ENCODE measurements at places on chromosomes 12 and 14.

DNA sequence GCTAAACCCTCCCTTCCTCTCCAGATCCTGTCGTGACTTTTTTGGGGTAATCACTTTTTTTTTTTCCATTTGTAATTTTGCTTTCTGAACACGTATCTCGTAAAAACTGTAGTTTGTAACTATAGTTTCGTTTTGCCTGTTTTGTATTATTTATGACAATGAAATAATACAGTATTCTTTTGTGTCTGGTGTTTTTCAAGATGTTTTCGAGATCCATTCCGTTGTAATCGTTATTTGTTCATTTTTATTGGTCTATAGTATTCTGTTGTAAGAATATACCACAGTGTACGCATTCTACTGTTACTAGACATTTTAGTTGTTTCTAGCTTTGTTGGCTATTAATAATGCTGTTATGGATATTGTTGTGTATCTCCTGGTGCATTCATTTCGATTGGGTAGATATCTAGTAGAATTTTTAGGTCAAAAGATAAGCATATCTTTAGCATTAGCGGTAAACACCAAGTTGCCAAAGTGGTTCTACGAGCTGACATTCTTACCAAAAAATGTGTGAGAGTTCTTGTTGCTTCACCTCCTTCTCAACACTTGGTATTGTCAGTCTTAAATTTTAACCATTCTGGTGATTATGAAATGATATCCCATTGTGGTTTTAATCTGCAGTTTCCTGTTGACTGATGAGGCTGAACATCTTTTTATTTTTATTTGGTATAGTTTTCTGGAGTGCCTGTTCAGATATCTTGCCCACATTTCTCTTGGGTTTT is 92.3 kb upstream of the EVL start:
- no peak for DNase-seq

DNA sequence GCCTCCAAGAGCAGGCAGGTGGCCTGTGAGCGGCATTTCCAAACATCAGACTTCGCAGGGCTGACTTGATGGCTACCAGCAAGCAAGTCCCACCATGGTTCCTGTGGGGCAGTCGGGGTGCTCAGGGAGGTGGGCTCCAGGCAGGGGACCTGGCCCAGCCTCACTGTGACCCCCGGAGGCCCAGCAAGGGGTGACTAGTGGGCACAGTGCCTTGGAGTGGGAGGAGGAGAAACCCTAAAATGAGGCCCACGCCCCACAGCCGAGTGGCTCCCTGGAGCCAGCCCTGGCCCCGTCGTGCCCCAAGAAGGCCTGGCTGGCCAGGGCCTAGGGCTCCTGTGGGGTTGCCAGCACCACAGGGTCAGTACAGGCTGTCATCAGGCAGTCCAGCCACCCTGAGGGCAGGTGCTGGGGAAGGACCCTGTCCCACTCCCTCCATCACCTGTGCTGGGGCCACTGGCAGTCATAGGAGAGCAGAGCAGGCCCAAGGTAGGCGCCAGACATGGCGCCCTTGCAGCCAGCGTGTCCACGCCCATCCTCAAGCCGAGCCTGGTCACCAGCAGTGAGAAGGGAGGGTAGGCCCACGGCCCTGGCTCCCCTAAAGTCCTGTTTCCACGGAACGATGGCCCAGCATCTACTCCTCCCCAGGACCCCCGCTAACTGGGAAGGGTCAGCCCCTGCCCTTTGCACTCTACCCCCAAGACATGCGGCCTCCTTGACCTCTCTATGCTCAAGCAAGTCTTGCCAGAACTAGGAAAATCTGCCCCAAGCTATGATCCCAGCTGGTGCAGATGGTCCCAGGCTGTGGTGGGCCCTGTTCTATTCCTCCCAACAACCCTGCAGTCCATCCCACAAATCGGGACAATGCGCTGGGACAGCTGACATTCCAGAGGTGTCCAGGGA is 144.2 kb upstream of the C14orf180 start:
- DNase-seq = no peak

DNA sequence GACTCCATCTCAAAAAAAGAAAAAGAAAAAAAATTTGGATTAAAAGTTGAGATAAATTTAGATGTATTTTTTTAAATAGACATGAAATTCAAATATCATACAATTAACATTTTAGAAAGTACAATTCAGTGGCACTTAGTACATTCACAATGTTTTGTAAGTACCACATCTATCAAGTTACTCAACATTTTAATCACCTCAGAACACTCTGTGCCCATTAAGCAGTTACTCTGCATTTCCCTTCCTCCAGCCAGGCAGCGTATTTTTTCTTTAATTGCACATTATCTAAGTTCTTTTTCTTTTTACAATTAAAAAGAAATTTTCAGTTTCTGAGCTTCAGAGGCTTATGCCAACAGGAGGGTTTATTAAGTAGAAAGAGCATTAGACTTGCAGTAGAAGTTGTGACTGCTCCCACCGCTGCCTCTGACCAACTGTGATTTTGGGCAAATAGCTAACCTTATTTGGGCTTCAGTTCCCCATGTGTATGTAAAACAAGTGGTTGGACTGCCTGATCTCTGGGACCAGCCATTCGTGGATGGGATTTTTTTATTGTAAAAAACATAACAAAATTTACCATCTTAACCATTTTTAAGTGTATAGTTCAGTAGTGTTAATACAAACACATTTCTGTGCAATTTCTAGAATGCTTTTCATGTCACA is 65.7 kb downstream of the WNK1 start:
- DNase-seq = no peak

DNA sequence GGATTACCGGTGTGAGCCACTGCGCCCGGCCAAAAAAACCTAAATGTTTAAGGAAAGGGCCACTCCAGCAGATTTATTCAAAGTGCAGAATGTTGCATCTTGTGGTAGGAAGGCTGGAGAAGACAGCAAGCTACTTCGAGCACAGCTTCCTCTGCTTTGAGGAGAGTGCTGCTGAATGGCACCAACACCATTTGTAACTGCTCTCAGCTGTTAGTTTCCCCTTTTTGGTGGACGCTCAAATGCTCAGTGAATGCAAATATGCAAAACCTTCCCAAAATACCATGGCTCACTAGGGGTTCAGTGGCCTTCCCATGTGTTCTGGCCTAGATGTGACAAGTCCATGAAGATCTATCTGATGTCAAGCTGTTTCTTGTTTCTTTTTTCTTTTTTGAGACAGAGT is 2.9 kb upstream of the TDRD9 start:
- DNase-seq = no peak

GRCh38 chr14:72480464-72481243 is 413.2 kb downstream of the DPF3 start:
- DNase-seq = no peak

DNA sequence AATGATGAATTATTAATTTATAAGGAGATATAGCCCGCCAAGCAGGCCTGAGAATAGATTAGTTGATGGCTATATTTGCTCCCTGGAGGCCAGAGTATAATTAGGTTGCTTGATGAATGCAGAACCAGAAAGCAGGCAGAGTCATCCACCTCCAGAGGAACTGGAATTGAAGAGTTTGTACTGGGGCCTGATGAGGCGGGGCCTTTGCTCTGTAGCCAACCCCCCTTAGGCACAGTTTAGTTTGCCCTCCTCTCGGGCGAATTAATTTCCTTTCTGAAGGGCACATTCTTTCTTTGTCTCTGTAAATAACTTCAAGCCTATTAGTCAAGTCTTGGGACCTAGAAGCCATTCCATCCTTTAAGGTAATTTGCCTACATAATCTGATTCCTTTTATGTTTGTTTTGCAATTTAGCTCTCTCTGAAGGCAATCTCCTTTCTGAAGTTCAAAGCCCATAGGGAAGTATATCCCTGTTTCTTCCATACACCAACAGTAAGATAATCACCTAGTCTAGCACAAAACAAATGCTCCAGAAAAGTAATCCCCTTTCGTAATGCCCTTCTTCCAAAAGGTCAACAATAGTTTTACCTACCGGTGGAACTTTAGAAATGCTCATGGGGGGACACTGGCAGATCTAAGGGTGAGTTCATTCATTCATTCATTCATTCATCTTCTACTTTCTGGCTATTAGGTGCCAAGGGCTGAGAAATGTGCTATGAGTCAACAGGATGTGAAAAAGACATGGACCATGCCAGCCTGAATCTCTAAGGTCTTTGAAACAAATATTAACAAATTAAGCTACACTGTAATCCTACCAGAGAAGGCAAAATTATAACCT is 84.8 kb upstream of the NUDT4 start:
- DNase-seq = no peak

DNA sequence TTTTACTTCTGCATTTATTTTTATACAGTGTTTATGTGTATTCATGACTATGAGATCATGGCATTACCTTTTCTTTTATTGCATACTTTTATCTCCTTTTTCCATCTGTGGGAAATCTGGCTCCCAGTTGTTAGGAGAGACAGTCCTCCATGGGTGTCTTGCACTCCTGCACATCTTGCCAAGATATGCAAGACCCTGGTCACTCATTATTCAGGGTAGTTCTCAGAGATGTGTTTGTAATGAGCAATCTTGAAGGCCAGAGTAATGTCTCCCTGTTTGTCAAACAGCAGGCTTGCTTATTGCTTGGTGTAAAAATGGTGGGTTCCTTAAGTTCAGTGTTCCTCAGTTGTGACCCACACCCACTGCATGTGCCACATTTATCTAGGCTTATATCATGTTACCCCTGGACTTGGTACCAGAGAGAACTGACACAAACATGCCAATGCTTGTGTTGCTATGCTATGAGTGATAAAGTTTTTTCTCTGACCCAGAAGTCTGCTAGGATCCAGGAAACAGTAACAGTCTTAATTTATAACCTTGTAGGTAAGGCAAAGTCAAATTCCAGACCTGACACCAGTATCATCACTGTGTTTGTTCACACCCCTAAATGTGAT is 36.8 kb downstream of the PPHLN1 start:
- no peak for DNase-seq

DNA sequence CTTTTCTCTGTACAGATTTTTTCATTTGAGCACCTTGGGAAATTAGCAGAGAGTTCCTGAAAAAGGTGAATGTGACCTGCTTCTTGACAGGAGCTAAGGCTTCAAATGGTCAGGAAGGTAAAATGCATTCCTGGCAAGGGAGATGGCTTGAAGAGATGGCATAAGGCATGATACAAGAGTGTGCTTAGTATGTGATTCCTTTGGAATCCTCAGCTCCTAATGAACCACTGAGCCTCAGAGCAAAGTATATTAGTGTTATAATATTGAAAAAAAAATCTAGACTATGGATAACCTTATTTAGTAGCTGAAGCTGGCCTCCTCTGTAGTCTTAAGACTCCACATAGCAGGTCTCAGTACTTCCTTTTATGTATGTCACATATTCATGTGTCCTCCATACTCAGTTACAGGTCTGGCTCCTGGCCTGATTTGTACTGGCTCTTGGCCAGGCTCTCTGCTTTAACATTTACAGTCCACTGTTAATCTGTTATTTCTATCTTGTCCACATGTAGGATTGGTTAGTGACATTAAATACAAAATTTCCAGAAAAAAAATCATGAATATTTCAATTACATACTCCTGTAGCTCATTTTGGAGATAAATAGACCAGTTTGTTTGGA is 17.9 kb downstream of the TOGARAM1 start:
- DNase-seq = no peak

DNA sequence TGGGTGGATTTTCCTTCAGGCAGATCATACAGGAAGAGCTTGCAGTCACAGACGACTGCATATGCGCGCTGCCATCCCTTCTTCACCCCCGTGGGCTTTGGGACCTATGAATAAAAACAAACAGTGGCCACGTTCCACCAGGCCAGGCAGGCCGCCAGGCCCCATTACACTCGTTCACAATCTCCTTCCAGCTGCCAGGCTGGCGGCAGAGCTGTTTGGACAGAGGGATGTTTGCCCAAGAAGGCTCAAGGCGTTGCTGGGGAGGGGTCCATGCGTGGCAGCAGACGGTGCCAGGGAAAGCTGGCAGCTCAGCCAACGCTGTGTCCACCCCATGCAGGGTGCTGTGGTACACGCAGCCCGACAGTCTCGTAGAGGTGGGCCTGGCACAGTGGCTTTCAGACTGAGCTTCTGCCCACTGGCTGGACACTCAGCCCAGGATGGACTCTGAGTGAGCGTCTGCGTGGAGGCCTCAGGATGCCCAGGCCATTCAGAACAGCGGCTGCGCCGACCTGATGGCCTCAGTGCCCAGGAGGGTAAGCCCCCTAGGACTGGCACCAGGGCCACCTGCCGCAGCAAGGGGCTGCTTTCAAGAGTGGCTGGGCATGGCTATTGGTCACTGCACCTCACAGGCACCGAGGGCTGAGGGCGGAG is 27.5 kb downstream of the AMN start:
- DNase-seq = no peak

GRCh38 chr12:18222699-18223098 is 38.6 kb upstream of the PIK3C2G start:
- DNase-seq = no peak

- DNase-seq = no peak
Measured at GRCh38 chr14:42750771-42751170, 1144.1 kb downstream of the LRFN5 start.

- no peak for DNase-seq
Measured at GRCh38 chr14:59229653-59230406, 41.4 kb downstream of the DAAM1 start.

GRCh38 chr12:71250166-71250565 is 92.4 kb upstream of the TSPAN8 start:
- no peak for DNase-seq

DNA sequence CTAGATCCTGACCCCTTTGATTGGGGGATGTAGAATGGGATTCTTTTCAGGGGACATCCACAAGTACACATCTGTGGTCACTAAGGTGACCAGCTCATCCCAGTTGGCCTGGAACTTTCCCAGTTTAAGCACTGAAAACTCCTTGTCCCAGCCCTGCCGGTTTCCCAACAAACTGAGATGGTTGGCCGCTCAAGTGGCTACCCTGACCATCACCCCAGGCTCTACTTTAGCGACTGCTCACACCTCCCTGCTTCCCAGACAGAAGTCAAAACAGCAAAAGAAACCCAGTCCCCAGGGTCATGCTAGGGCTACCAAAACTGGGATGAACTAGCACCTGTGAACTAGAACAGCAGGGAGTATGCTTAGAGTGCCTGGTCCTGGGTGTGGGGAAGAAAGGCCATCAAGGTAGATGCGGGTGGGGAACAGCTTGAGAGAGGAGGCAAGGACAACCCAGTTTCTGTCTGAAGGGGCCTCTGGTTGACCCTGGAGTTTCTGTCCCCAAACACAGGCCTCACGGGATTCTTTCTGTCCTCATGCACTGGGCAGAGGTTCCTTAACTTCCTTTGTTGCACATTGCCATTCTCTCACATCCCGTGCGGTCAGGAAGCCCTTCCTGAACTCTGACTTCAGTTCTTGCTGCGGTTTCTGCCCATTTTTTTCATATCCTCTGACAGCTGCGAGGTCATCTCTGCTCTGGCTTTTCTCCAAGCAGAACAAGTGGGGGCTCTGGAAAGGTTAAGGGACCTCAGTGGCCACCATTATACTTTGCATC is 1.6 kb downstream of the LTB4R start:
- no peak for DNase-seq
